Dermis microvascular lymphatic vessel endothelial cell (primary cell): ENCODE measurements at places on chromosomes 1 and 21. TPM values are rescaled to one million over a fixed set of nuclear protein-coding genes. Genes with fewer than 3 reads are reported as not detected.

The CFH gene
- total RNA-seq = 6.5 and 92.4 TPM in 2 replicates

The LHX8 gene
- total RNA-seq = not detected in 2 replicates

The DCDC2B gene
- not detected in 2 replicates for total RNA-seq

The PLPPR4 gene
- under 0.01 TPM in 1 of 2 replicates, not detected in the other for total RNA-seq

The ITLN1 gene
- total RNA-seq = not detected in 2 replicates

The CD2 gene
- total RNA-seq = not detected in 2 replicates

The ZNF697 gene
- total RNA-seq = 16.8 and 21.9 TPM in 2 replicates

The CADM3 gene
- total RNA-seq = not detected in 2 replicates

The PSEN2 gene
- 42.7 and 74.5 TPM in 2 replicates for total RNA-seq

The BATF3 gene
- 0.64 and 1.4 TPM in 2 replicates for total RNA-seq

The HES2 gene
- total RNA-seq = 16.2 and 17.6 TPM in 2 replicates

The LENEP gene
- total RNA-seq = 0.13 and 0.38 TPM in 2 replicates

The AVPR1B gene
- not detected in 2 replicates for total RNA-seq

The LPAR3 gene
- under 0.01 TPM in 1 of 2 replicates, not detected in the other for total RNA-seq

The KLHDC9 gene
- 0.76 and 1.7 TPM in 2 replicates for total RNA-seq

The ANKRD45 gene
- total RNA-seq = 0.13 TPM in 1 of 2 replicates, not detected in the other

The SNRPE gene
- total RNA-seq = 55.8 and 70.0 TPM in 2 replicates

The CXADR gene
- 48.3 and 75.1 TPM in 2 replicates for total RNA-seq

The MIGA1 gene
- 8.9 and 10.2 TPM in 2 replicates for total RNA-seq

The PCNX2 gene
- total RNA-seq = 0.38 and 1.4 TPM in 2 replicates

The GUCA2A gene
- total RNA-seq = not detected in 2 replicates

The PLA2G2D gene
- total RNA-seq = not detected in 2 replicates

The PDC gene
- total RNA-seq = not detected in 2 replicates

The INSRR gene
- total RNA-seq = not detected in 2 replicates

The LYPD8 gene
- total RNA-seq = not detected in 2 replicates

The NIBAN1 gene
- 2.4 and 4.1 TPM in 2 replicates for total RNA-seq

The WNT9A gene
- total RNA-seq = 0.64 and 0.76 TPM in 2 replicates

The ACKR1 gene
- total RNA-seq = under 0.01 TPM in 1 of 2 replicates, not detected in the other

The ZNF326 gene
- 5.9 and 7.5 TPM in 2 replicates for total RNA-seq

The TCHH gene
- total RNA-seq = under 0.01 TPM in 2 replicates

The NLRP3 gene
- under 0.01 TPM in 1 of 2 replicates, not detected in the other for total RNA-seq
